ENCODE measurements at places on chromosomes 2 and 18.

DNA sequence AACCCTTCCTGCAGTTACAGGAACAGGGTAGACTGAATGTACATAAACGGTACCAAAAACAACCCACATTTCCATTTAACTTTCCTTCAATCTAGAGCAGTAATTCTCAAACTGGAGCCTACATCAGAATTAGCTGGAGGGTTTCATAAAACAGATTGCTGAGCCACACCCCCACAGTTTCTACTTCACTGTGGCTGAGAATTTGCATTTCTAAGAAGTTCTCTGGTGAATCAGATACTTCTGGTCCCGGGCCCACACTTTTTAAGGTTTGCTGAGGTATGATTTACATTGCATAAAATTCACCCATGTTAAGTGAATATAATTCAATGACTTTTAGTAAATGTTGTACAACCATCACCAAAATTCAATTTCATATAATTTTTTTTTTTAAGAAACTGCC, 113.7 kb downstream of the SRBD1 start:
- peak; percentile 3 for DNase-seq

GRCh38 chr18:27062802-27063201, 122.3 kb downstream of the CHST9 start:
- DNase-seq, result no peak

DNA sequence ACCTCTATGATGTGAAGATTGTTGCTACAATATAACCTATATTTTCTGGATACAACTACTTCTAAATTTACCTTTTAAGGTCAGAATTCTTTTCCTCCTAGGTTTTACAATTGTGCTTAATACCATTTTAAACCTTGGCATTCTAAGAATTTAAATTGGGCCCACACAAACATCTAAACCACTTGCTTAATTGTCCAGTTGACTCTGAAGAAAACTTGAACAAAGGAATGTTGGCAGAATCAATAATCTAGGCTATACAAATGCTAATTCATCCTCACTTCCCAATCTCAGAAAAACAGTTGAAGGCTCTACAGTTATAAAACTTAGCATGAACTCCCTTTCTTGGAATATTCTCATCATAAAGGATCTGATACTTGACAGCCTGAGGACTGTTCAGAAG, 84.3 kb downstream of the RPRM start:
- DNase-seq, result no peak

GRCh38 chr2:158255257-158255656, 153.6 kb downstream of the UPP2 start:
- no peak for DNase-seq

- DNase-seq, result peak; percentile 15
Measured at GRCh38 chr2:41966920-41967319, 80.9 kb upstream of the PKDCC start.

- peak; percentile 69 for DNase-seq
Measured at GRCh38 chr2:26243470-26244308, 743 bp downstream of the HADHA start.
